Kasumi-1 (cell line): ENCODE measurements at places on chromosomes 12 and 14.

DNA sequence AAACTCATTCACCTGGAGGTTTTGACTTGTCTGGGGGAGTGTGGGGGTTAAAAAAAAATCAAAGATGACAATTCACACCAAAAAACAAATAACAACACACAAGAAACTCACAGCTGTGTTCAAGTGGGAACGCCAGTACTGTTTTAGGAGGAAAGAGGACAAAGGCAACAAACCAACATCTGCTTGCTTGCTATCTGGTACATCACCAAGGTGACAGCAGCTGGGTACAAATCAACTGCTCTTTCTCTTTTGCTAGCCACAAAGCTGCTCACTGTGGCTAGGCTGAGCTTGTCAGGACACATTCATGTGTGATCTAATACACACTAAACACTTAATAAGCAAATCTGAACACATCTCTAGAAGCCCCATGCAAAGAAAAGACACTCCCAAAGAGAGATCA, 128.0 kb upstream of the RAP1B start:
- DNase-seq: no peak

- DNase-seq: no peak
Observed at GRCh38 chr12:5433081-5433844, 1.4 kb downstream of the NTF3 start.

DNA sequence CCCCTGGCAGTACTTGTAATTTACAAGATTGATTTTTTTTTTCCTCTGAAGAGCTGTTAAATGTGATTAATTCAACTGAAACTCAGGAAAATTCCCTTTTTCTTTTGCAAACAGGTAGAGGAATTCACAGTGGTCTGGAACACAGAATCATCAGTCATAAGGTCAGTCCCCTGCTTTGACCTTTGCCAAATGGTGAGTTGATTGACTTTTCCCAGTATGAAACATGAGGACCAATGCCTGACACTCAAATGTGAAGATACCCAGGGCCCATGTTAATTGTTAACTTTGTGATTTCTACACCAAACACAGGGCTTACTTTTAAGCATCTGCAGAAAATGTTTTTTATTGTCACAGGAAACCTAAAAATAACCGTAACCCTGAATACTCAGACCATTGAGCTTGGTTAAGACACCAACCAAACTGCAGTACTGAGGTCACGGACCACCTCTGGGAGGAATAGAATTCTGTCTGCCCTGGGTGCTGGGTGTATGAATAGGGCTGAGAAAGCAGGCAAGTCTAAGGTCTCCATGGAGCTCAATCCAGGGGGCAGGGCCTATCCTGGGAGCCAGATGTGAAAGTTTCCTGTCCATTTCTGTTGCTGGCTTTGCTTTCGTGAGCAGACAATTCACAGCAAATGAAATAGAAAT, 192.4 kb downstream of the TMX1 start:
- no peak for DNase-seq

GRCh38 chr12:48965298-48965838, 6.2 kb downstream of the WNT10B start:
- no peak for DNase-seq

GRCh38 chr12:101767537-101767936, 28.3 kb upstream of the SYCP3 start:
- DNase-seq: no peak

GRCh38 chr12:20205854-20206253, 162.5 kb upstream of the PDE3A start:
- no peak for DNase-seq
